Hindlimb muscle (tissue), 1 donor: ENCODE measurements at places on chromosomes 6 and 20.

- no peak for DNase-seq
These were observed 32.3 kb downstream of the FOXP4 start for GRCh38 chr6:41578217-41579087.

DNA sequence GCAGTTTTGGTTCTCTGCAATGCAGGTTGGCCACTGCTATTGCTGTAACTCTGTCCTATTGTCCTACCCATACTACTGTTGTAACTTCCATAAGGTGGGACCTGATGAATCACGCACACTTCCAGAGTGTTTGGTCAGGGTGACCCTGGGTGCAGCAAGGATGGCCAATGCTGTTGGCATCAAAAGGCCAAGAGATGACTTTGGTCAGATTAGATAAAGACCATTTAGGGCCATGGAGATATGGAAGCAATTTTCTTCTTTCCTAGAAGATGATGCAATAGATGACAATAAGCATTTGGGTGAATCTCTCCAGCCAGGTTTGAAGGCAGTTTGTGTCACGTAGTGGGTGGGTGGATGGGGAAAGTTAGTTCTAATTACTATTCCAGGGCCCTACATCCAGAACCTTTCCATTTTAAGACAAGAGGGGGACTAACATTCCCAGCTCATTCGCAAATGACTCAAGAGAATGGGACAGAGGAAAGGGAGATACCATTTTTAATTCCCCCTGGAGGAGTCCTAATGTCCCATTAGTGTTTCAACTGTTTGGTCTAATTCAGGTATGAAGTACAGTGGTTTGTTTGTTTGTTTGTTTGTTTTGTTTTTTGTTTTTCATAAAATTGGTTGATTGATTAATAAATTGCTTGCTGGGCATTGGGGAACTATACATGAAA is 35.6 kb downstream of the KLHL31 start:
- DNase-seq = no peak

- DNase-seq = no peak
These were observed 265.1 kb downstream of the PREX1 start for GRCh38 chr20:48562586-48563116.

DNA sequence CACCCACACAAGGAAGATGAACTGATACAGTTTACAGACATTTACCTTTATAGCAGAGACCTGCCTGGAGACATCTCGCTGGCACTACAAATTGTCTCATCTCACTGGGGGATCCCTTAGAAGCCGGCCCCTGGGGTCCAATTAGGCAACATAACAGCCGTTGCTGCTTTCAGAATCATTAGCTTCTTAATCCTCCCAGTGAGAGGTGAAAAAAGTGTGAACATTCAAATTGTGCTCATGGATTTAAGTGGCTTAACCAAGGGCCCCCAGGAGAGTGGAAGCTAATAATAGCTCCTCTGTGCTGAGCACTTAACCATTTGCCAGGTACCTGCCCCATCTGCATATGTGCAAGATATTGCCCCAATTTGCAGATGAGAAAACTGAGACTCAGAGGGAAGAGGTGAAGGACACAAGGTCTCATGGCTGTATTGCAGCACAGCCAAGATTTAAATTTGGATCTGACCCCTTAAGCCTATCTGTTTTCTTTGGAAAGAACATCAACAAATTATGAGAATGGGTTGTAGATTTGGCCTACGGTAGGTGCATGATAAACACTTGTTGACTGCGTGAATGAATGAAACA is 101.0 kb downstream of the EYA2 start:
- no peak for DNase-seq

- no peak for DNase-seq
These were observed 75.2 kb downstream of the BACH2 start for GRCh38 chr6:90221403-90221802.

DNA sequence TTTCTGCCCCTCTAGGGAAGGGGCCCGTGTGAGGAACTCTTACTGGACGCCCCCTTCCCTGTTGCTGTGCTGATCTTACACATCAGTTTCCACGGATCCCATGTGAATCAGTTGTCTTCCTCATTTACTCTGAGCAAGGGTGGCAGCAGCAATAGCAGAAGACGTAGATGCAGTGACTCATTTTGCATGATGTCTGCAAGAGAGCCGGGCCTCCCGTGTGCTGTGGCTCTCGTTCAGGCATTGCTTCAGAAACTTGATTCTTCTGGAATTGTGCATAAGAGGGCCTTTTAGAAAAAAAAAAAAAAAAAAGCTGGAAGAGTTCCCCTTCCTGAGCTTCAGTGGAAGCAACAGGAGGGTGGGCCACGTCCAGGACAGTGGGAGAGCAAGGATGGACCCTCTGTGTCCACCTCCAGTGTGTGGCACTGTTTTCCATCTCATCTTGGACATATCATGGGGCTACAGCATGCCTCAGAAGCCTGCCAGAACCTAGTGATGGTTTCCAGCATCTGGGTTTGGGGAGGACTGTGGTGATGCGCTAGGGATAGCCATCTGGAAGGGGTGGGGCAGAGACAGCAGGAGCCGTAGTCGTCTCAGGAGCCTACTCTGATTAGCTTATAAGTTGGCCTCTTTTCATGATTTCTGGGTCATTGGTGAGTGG is 62.1 kb downstream of the FOXO3 start:
- peak; percentile 46 for DNase-seq

DNA sequence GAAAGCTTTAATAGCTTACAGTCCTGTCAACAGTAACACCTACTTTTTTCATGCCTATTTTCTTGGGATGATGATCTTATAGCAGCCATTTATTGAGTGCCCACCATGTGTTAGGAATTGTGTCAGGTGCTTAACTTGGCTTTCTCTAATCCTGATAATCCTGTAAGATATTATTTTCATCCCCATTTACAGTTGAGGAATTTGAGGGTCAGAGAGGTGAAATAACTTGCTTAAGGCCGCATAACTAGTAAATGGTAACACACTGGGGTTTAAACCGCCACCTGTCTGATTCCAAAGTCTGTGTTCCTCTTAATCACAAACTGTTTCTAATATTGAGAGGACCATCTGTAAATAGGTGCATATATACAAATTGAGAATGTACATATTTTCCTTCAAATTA is 55.5 kb downstream of the NCOA3 start:
- DNase-seq = no peak

- no peak for DNase-seq
These were observed 64.9 kb upstream of the HMGCLL1 start for GRCh38 chr6:55643861-55644260.

GRCh38 chr6:11648436-11648775 is 110.9 kb downstream of the TMEM170B start:
- DNase-seq = no peak
